Brain (organoid and tissue), 16 donors: ENCODE measurements at places on chromosomes 11 and 22.

GRCh38 chr11:76778874-76779273, 4.3 kb upstream of the TSKU start:
- DNase-seq: no peak

- no peak for DNase-seq
These were observed 9.0 kb upstream of the AGBL2 start for GRCh38 chr11:47724041-47724729.

- DNase-seq: no peak
These were observed 40.7 kb downstream of the JHY start for GRCh38 chr11:122923302-122923701.

GRCh38 chr11:115706626-115707135, 202.5 kb upstream of the CADM1 start:
- no peak for DNase-seq

DNA sequence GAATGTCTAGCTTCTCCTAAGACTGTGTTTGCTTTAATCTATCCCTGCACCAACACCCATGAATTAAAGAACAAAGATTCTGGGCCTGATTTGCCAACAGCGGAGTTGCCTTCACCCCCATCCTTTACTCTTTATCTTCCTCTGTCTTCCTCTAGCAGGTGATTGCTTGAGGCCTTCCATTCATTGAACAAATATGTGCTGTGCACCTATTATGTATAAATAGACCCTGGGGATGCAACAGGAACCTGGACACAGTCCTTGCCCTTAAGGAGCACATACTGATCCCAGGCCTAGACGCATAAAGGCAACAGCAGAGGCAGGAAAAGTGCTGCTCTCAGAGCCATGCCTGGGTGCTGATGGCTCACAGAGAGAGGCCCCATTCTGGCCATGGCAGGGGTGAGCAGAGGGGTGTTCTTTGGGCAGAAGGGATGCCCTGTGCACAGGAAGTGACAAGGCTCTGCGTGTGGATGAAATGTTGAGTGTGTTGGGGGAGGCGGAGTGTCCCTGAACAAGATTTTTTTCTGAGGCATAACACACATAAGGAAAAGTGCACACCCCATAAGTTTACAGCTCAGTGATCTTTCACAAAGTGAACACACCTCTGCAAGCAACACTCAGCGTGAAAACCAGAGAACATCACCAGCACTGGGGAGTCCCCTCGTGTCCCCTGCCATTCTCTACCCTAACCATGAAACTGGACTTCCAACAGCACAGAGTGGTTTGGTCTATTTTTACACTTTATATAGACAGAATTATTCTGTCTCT, 145.9 kb downstream of the GRIK4 start:
- DNase-seq: no peak
